ENCODE measurements at places on chromosomes 6 and 20.

GRCh38 chr20:51802170-51802751, at the start of gene SALL4:
Gene SALL4, minus strand, starts transcription at chr20:51802521. Its CDS starts 113 bp downstream, at chr20:51802408.
- DNase-seq, result no peak

DNA sequence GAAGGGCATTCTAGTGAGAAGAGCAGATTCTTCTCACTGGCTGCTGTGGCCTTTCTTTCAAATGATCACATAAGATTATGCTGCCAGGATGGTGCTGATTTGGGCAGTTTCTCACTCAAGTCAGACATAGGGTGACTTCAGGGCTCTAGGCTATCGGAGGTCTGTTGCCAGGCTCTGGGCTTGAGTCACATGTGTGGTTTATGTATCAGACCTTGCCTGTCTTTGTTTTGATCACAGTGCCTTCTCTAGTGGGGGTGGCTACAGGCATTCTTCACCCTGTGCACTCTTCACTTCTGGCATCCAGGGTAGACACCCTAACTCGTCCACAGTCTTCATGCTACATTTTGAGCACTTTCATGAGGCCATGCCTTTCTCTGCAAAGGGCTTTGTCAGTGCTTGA, 823.7 kb upstream of the MAN1A1 start:
- no peak for DNase-seq

DNA sequence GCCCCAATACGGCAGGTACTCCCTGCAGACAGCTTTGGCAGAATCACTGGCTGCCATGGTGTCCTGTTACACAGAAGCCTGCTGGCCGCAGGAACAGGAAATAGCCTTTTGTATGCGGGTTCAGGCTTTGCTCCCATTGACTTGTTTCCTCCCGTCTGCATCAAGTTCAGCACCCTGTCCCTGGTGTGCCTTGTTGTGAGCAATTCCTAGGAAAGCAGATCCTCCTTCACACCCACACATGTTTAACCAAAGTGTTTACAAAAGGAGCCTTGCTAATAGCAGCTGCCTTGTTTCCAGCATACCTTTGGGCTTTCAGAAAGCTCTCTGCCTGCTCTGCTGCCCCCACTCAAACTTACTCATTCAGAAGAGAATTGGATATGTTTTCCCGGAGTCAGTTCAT, 127.2 kb upstream of the SUPT3H start:
- DNase-seq, result no peak

DNA sequence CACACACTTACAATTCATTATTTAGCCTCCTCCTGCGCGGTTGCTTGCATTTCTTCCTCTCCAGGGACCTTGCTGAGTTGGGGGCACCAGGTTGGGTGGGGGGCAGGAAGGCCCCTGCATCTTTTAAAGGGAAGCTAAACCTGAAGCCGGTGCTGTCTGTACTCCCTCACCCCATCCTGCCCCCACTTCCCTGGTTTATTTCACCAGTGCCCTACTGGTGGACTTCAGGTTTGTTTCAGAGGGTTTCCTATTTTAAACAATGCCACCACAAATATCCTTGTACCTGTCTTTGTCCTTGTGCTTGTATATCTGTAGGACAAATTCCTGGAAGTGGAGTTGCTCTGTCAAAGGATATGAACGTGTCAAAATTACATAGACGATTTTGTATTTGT, 21.0 kb downstream of the PTK7 start:
- DNase-seq, result no peak

DNA sequence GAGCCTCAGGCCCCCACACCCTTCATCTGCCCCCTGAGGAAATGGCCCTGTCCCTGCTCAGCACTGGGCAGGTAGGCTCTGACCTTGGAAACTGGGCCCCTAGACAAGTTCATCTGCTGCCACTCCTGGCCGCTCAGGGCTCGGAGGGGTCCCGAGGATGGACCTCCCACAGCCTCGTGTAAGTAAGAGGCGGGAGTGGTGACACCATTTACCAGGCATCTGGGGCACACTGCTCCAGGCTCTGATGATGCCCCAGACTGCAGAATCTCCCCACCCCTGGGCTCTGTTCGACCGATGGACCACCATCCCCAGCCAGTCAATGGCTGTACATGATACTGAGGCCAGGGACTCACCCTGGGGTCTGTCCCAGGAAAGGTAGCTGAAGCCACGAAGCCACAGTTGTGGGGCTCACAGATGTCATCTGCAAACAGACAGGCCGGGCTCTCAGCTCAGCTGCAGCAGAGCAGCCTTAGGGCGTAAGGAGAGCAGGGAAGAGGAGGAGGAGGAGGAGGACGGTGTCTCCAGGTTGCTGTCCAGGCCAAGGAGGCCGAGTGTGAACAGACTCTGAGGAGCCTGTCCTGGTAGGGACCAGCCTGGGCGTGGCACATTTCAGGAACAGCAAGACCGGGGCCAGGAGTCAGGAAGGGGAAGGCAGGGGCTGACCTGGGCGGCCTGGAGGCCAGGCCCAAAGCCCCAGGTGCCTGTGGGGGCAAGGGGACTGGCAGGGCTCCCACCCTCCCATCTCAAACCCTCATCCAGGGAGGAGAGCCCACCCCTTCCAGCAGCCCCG, 300.4 kb downstream of the TAF4 start:
- DNase-seq, result no peak

DNA sequence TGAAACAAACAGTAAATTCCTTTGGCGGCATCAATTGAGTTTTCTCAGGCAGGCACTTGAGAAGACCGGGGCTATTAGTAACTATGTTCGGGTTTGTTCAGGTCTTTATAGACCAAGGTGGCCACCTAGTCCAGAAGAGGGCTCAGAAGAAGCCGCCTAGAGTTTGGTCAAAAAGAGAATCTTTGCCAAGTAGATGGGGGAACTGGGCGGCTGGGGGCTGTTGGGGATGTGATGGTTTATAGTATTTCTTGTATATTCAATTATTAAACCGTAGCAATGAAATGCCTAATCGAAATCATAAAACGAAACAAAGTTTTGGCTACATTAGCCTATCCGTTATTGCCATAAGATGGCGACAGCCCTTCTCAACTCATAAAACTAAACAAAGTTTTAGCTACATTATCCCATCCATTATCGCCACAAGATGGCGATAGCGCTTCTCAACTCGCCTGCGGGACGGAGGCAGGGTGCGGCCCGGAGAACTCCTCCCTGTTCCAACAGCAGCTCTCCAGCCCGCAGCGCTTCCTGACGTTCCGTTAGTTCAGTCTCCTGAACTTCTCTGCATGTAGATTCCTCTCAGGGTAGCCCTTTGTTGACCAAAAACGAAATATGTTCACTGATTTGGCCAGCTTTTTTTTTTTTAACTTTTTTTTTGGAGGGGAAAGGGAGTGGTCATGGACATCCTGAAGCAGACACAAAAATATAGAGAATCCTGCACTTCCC, 120.5 kb upstream of the PRSS16 start:
- DNase-seq, result peak; percentile 66

DNA sequence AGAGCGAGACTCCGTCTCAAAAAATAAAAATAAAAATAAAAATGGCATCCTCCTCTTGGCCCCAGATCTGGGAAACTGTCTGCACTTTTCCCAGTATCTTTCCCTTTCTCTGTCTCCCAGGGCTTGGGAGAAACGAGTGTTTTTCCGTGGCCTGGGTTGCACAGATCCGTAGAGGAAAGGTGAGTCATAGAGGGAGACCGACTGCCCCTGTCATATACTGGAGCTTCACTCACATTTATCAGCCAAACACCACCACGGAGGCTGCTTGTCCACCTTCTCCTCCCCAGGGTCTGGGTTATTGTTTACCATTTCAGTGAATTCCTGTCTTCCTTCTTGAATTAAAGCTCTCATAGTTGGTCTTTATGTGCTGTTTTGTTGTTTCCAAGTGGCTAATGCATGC, 31.9 kb upstream of the EIF2S2 start:
- DNase-seq, result no peak

DNA sequence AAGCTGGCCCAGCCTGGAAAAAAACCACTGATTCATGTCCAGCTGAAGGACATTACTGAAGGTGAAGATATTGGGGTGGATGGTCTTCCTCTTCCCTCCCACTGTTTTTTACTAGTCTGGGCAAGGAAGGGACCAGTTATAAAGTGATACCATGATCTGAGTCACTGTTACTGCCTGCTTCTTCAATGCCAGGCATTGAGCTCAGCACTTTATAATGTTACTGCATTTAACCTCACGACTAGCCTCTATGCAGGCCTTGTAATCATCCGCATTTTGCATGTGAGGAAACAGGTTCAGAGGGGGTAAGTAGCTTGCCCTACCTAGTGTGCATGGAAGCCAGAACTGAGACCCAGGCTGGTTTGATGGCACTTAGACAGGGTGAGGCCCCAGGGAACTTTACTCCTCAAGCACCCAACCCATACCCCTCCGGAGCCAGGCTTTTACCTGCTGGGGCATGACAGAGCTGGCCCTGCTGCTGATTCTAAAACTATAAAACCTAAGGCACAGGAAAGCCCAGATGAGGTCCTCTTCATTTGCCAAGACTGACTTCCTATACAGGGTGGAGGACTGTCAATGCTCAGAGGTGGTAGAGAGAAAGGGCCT, 11.0 kb upstream of the KCNK5 start:
- no peak for DNase-seq

DNA sequence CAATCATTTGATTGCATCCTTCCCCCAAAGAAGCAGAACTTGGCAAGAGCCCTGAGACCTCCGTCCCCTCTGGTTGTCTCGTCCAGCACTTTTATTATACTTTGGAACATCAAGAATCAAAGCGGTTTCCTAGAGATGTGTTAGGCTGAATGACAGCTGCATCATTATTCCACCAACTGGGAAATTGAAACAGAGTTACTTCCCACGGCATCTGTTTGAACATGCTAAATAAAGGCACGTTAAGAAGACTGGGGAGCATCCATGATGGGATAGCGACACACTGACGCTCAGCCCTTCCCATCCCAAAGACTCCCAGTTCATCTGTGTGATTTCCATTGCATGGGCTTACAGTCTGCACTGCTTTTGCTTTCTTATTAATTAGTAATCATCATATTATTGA, 147.8 kb downstream of the TBC1D7 start:
- no peak for DNase-seq

GRCh38 chr6:55438203-55438602, 110.9 kb downstream of the GFRAL start:
- no peak for DNase-seq

DNA sequence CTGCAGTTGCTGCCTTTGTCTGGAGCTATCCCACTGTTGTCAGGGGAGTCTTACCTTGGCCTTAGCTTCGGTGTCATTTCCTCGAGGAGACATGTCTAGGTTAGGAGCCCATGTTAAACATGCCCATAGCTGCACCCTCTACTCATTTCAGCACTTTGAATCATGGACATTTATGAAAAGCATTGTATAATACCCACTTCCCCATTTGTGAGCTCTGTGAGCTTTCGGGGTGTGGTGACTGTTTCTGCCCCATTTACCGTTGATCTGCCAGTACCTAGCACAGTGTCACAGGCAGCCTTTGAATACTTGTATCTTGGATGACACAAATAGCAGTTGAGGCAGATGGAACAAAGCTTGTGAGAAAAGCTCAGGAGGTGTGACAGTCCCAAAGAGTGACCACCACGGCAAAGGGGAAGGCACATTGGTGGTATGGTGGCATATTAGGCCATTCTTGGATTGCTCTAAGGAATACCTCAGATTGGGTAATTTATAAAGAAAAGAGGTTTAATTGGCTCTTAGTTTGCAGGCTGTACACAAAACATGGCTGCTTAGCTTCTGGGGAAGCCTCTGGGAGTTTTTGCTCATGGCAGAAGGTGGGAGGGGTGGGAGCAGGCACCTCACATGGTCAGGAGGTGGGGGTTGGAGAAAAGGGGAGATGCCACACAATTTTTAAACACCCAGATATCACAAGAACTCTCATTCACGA, 42.0 kb downstream of the JARID2 start:
- no peak for DNase-seq

DNA sequence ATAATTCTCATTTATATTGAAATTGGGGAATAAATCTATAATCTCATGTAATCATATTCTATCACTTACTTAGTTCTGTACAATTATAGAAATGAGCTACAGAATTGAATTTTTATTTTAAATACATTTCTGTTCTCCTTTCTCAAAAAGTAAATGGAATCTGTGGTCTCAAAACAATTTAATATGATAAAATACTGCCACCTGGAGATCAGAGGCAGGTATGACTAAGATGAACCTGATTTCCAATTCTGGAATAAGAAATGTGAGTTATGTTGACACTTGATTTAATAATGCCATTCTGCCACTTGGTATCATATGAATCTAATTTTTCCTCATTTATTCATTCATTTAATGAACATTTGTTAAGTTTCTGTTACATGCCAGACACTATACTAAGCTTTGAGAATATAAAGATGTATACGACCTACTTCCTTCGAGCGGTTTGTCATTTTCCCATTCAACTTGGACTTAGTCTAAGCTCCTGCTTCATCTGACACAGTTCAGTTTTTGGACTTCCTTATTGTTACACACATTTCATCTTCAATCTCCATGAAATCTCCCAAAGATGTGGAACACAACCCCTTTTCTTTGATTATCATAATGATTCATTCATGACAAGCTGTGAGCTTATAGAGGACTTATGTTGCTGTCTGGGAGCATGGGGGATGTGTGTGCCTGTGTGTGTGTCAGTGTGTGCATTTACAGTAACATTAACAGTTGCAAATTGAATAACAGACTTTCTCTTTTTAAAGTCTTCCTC, 7.5 kb upstream of the CCDC28A start:
- no peak for DNase-seq

GRCh38 chr6:5671601-5672559, 334.8 kb downstream of the NRN1 start:
- no peak for DNase-seq

- DNase-seq, result no peak
These were observed 782.9 kb downstream of the PTPRT start for GRCh38 chr20:42406826-42407225.

GRCh38 chr6:112841553-112842329, 494.6 kb downstream of the RFPL4B start:
- no peak for DNase-seq

GRCh38 chr20:8132484-8133309, 631 bp downstream of the PLCB1 start:
- no peak for DNase-seq
